ENCODE measurements at places on chromosomes 5 and 9.

- DNase-seq = no peak
Observed at GRCh38 chr9:34715639-34716215, 5.8 kb upstream of the CCL21 start.

GRCh38 chr9:35203528-35203927 is 41.7 kb downstream of the UNC13B start:
- no peak for DNase-seq

DNA sequence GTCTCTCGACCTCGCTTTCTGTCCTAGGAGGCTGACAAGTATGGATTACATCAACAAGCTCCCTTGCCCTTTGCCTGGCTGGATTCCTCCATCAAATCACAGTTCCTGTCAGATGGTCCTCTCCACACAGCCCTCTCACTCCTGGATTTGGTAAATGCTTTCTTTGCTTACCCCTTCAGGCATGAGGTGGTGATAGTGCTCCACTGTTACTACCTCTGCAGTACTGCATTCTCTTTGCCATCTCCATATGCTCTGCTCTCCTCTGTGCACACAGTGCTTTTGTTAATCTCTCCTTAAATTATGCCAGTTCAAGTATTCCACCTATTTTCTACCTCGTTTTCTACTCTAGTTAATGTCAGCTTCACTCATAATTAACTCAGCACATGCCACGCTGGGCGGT is 279.2 kb downstream of the DMAC1 start:
- no peak for DNase-seq

GRCh38 chr9:36148311-36149051 is 11.9 kb downstream of the GLIPR2 start:
- DNase-seq = peak; percentile 58

DNA sequence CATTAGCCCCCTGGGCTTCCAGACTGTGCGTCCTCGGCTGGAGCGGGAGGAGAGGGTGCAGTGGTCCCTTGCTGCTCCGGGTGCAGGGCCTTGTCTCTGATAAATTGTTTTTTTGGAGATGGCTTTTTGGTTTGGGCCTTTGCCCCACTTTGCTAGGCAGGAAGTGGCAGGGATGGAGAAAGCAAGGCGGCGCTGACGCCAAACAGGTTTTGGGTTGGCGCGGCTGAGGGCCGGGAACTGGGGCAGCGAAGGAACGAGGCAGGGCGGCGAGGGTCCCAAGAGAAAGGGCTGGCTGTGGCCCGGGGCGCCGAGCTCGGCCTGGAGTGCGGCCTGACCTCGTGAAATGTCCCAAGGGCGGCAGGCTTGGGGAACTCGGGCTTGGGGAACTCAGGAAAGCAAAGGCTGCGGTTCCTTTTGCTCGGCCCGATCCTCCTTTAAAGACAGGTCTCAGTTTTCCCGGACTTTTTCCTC is 4.1 kb downstream of the LHX2 start:
- DNase-seq = no peak

GRCh38 chr5:2755681-2756171 is 4.2 kb upstream of the IRX2 start:
- DNase-seq = no peak

GRCh38 chr9:133470988-133471387 is 7.9 kb downstream of the SLC2A6 start:
- no peak for DNase-seq

GRCh38 chr9:87991151-87991870 is 17.0 kb upstream of the CDK20 start:
- DNase-seq = no peak

DNA sequence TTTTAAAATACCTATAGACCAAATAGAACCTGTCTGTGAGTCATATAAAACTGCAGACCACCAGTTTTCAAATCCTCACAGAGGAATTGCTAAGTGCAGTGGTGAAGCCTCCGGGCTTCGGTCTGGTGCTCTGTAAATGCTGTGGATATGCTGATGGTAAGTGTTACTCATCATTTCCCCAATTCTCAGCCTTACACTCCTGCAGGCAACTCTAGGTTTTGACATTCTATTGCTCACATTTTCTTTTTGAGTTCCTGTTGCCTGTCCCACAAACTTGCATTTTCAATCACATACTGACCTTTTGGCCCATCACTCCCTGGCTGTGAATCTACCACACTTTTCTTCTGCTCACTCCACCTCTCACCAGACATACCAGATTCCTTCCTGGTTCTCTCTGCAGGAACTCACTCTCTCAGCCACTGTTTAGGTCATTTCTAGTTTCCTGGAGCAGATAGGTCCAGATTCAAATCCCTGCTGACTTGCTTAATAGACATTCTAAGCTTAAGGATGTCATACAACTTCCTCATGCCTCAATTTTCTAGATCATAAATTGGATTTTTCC is 192.9 kb downstream of the RAB3C start:
- no peak for DNase-seq

GRCh38 chr9:127311239-127311741 is 46.7 kb downstream of the GARNL3 start:
- peak; percentile 3 for DNase-seq

DNA sequence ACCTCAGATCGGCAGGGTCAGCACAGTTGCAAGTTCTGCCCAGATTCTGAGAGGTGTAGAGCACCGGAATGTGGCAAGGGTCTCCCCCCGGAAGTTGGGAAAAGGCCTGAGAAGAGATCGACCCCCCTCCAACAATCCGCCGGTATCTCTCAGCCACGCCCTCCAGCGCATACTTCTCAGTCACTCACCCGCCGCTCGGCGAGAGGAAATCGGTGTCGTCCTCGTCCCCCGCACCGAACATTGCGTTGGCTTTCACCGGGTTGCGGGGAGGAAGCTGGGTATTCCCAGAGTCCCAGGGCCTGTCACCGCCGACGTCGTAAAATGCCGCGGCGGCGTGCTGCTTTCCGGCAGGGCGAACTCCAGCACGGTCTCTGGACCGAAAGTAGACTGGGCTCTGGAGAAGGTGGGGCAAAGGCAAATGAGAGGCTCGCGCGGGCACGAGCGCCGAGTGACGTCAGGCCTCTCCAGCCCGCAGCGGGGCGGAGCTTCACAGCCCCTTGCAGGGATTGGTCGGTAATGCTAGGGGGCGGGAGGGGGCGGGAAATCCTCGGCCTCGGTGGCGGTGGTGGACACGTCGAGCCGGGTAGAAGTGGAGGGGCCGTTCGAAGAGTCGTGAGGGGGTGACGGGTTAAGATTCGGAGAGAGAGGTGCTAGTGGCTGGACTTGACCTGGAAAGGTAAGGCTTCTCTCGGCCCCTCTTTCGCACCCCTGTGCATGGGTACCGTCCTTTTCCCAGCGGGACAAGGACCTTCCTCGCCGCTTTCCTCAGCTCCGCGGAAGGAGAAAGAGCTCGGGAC is at the start of the genes FKBP15 and SLC31A1:
Gene FKBP15 (minus strand): TSS at position 275 of the 797 bp plus-strand sequence. CDS start 34 bp downstream, at position 241.
Gene SLC31A1 (plus strand): TSS at position 542 of the 797 bp plus-strand sequence. CDS start 34,605 bp downstream, outside the sequence.
- DNase-seq = peak; percentile 95

DNA sequence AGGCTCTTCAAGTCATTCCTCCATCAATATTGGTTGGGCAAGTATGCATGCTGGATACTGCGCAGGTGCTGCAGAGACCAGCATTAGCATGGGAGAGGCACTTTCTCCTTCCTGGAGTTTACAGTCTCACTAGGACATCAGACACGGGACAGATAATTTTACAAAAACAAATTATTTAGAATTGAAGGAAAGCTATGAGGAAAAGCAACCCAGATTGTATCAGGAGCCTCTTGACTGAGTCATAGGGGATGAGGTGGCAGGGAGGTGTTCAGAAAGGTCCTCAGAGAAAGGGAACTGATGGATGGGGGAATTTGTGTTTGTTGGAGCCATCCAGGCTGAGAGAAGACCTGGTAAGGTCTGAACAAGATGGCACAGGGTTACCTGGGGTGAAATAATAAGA is 24.5 kb upstream of the RAB14 start:
- no peak for DNase-seq

GRCh38 chr9:5375790-5376477 is 36.3 kb upstream of the RLN1 start:
- DNase-seq = no peak

GRCh38 chr5:95406426-95407090 is 15.4 kb downstream of the FAM81B start:
- no peak for DNase-seq

- DNase-seq = no peak
Observed at GRCh38 chr5:59285300-59286016, 608.1 kb downstream of the PDE4D start.

- DNase-seq = no peak
Observed at GRCh38 chr5:75729321-75729720, 12.1 kb upstream of the POC5 start.

DNA sequence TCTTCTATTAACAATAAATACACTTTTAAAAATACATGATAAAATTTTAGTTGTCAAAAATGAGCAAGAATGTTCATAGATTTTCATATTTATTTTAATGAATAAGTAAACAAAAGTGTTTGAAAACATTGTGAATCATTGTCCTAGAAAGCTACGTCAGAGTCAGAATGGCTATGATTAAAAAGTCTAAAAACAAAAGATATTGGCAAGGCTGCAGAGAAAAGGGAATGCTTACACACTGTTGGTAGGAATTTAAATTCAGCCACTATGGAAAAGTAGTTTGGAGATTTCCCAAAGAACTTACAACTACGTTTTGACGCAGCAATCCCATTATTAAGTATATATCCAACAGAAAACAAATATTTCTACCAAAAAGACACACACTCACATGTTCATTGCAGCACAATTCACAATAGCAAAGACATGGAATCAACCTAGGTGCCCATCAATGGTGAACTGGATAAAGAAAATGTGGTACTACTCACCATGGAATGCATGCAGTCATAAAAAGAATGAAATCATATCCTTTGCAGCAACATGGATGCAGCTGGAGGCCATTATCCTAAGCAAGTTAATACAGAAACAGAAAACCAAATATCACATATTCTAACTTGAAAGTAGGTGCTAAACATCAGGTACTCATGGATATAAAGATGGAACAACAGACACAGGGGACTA is 49.2 kb upstream of the FBXL17 start:
- DNase-seq = no peak

DNA sequence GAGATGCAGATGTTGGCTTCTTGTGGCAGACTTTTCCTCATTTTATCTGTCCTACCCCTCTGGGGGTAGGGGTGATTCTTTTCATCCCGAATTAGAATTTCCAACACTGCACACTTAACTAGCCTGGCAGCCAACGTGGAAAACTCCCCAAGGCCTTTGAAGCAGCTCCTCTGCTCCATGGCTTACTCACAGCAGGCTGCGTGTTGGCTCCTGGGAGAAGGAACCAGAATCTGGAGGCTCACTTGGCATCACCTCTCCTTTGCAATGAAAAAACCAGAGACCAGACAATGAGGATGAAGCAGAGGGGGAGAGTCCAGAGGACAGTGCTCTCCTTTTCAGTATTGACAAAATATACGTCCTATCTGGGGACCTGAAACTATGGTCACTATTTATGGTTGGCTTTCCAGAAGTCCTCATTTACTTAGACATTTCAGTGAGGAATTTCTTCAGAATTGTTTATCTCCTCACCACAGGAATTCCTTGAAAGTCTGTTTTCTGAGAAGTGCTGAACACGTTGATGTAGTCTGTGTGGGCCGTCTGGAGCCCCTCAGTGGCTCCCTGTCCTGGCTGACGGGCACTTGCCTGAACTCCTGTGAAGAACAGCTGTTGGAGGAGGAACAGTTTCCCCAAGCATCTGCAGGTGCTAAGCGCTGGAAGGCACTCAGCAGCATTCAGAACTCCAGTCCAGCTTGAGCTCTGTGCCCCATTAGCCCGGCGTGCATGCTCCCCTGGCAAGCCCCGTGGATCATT is 231.3 kb downstream of the RFK start:
- no peak for DNase-seq

DNA sequence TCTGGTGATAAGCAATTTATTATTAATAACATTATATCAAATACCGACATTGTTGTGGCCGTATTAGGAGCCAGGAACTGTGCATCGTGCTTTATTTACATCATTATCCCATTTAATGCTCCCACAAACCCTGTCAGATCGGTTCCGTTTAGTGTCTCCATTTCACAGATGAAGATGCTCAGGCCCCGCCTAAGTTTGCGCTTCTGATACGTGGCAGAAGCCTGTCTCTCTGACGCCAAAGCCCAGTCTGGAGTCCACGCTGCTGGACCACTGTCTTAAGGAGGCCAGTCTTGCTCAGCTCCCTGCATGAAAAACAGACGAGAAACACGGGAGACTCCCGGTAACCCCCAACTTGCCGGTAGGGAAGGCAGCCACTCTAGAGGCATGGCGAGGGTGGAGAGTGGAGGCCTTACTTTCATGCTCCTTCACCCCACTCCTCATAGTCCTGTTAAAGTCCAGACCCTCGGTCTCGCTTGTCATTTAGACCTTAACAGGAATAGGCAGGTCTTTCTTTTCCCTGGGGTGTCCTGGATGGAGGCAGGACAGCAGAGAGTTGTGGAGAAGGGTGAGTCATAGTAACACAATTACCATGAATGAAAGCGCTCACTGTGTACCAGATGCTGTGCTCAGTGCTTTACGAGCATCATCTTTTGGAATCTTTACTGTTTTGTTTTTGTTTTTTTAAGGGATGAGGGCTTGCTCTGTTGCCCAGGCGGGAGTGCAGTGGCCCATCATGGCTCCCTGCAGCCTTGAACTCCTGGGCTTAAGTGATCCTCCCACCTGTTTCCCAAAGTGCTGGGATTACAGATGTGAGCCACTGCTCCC is 872 bp downstream of the TXNDC15 start:
- peak; percentile 9 for DNase-seq
